Nucleus accumbens (tissue), 56 donors: ENCODE measurements at places on chromosomes 11 and 22.
A peak's percentile ranks its signal among the peaks of the same experiment; 100 is the strongest.

- DNase-seq: no peak
Measured at GRCh38 chr22:50173983-50174355, 3.4 kb downstream of the PANX2 start.

DNA sequence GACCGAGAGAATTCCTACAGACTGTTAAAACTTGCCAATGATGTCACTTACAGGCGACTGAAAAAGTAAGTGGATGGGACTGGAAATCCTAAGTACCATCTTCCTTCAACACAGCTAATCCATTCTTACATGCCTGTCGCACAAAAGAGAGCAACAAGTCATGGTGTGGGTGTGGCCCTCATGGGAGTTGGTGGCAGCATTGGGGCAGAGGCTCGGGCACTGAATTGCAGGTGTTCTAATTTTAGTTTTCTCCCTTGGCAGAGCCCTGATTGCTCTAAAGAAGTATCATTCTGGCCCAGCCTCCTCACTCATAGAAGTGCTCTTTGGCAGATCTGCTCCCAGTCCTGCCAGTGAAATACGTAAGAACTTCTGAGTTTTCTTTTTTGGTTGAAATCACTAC lies 4.6 kb downstream of the IGHMBP2 start:
- no peak for DNase-seq

GRCh38 chr11:102081313-102081712 lies 28.9 kb upstream of the YAP1 start:
- DNase-seq: no peak

- no peak for DNase-seq
Measured at GRCh38 chr22:45450101-45450785, 36.8 kb downstream of the RIBC2 start.

- peak; percentile 83 for DNase-seq
Measured at GRCh38 chr11:78061921-78062311, 1.7 kb upstream of the THRSP start.

DNA sequence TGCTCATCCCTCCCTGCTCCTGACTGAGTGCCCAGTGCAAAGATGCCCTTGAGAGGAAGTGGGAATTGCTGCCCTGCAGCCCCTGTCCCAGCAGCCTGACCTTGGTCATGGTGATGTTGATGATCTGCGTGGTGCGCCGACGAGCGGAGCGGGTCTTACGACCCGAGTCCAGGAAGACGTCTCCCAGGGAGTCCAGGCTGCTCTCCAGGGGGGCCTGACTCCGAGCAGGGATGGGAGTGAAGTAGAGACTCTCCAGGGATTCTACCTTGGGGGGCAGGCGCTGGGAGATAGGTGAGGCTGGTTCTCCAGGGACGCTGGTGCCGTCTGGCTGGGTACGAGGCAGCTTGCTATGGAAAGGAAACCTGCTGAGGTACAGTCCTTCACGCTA lies 8.4 kb downstream of the IL18BP start:
- no peak for DNase-seq

DNA sequence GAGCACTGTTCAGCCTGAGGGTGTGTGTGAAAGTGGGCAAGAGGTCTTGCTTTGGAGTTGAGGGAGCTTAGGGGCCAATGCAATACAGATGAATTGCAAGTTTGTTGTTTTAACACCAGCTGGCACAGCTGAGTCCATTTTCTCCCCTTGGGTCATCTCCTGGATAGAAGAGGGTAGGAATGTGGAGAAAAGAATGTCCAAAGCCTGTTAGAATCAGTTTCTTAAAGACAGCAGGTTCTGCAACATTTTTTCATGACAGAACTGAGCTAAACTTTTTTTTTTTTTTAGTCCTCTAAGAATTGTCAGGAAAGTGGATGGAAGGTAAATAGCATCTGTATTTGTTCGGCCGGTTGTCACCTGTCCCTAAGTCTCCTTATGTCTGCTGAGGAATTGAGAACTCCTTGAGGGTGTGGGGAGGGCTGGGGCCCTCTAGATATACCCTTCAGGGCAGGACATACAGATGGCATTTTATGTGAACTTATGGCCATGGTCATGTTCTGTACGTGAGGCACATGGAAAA lies 211.1 kb upstream of the CADM1 start:
- DNase-seq: no peak

- no peak for DNase-seq
Measured at GRCh38 chr11:46475926-46476545, 84.5 kb upstream of the CHRM4 start.

DNA sequence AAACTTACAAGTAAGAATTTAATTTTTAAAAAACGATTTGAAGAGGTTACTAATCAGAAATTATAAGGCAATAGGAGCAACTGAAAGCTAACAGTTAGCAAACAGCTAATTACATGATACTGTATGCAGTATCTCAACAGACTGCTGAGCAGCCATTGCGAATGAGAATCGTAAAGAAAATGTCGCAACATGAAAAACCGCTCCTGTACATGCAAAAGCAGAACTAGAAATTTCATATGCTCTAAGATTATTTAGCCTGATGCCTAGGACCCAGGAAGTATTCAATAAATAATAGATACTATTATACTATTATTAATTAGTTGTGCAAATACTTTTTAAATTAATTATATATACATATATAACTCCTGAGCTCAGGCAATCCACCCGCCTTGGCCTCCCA lies 48.7 kb upstream of the EP300 start:
- DNase-seq: no peak

- DNase-seq: no peak
Measured at GRCh38 chr11:34614344-34615104, 6.4 kb upstream of the EHF start.

- DNase-seq: no peak
Measured at GRCh38 chr11:83158965-83159901, 2.3 kb downstream of the PCF11 start.

- no peak for DNase-seq
Measured at GRCh38 chr11:117506971-117507370, 179.3 kb downstream of the CEP164 start.

DNA sequence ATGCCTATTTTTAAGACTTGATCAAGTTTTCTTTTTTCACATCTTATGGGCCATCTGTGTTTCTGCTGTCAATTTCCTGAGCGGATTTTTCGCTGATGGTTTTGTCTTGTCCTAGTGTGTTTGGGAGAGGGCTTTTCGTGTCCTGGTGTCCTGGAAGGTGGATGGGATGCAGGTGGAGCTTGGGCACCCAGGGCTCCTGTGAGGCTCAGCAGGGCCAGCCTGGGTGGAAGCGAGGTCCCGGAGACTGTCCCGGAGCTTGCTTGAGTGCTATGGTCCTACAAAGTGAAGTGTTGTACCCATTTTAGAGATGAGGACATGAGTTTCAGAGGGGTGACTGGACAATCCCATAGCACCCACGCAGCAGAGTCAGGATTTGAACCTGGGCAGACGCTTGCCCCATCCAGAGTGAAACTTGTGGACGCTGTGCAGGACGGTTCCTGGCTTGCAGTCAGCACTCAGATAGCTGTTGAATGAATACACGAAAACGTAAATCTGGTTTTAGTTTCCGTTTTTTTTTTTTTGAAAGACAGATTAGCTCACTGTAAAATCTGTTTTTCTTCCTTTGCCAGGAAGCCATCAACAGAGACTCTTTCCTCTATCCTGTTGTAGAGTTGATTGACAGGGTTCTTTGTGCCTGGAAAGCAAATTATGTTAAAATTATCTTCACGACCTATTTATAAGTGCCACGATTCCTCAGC lies 64.1 kb downstream of the TBC1D22A start:
- DNase-seq: no peak

GRCh38 chr11:57588046-57588710 lies 9.3 kb upstream of the SERPING1 start:
- no peak for DNase-seq

DNA sequence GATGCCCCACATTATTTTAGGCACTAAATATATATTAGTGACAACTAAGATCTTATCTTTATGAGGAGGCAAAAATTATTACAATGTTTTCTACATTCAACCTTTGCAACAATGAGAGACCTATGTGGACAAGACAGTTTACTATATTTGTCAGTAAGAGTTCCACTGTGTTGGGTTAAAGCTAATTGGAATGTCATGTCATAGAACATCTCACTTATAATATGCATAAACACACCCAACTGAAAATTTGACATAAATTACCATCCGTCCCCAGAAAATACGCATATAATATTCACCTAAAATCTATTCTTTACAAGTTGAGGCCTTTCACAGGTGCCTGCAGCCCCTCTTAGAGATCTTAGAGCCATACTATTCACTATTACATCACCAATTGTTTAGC lies 84.0 kb downstream of the RSF1 start:
- DNase-seq: no peak
